ENCODE measurements at places on chromosomes 3 and 15.
A peak's percentile ranks its signal among the peaks of the same experiment; 100 is the strongest.

GRCh38 chr15:52480990-52481389 is 47.7 kb downstream of the MYO5A start:
- DNase-seq = no peak

- no peak for DNase-seq
Observed at GRCh38 chr3:180977498-180977897, 12.0 kb downstream of the DNAJC19 start.

DNA sequence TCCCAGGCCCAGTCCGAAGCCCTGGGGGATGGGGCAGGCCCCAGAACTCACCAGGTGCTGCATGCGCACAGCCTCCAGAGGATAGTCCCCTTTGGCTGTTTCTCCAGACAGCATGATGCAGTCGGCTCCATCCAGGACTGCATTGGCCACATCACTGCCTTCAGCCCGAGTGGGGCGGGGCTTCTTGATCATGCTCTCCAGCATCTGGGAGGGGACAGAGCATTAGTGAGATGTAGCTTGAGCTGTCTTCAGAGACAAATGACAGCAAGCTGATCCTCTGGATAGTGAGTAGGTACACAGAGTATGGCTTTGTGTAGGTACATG is 9.1 kb upstream of the GRAMD2A start:
- DNase-seq = no peak

GRCh38 chr15:95470529-95470928 is 860.0 kb upstream of the NR2F2 start:
- no peak for DNase-seq

DNA sequence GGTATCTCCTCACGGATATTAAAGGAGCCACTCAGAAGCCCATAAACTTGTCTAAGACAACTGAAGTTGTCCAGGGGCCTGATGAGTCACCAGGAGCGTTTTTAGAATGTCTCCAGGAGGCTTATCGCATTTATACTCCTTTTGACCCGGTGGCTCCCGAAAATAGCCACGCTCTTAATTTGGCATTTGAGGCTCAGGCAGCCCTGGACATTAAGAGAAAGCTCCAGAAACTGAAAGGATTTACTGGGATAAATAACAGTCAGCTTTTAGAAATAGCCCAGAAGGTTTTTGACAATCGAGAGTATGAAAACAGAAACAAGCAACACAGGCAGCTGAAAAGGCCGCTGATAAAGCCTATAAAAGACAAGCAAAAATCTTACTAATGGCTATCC is 4.1 kb downstream of the DET1 start:
- DNase-seq = no peak

GRCh38 chr3:127772827-127773751 is 49.2 kb downstream of the MGLL start:
- DNase-seq = no peak

- DNase-seq = no peak
Observed at GRCh38 chr3:126480206-126480605, 4.5 kb upstream of the ZXDC start.

- DNase-seq = no peak
Observed at GRCh38 chr3:37982331-37982730, 8.3 kb upstream of the VILL start.

DNA sequence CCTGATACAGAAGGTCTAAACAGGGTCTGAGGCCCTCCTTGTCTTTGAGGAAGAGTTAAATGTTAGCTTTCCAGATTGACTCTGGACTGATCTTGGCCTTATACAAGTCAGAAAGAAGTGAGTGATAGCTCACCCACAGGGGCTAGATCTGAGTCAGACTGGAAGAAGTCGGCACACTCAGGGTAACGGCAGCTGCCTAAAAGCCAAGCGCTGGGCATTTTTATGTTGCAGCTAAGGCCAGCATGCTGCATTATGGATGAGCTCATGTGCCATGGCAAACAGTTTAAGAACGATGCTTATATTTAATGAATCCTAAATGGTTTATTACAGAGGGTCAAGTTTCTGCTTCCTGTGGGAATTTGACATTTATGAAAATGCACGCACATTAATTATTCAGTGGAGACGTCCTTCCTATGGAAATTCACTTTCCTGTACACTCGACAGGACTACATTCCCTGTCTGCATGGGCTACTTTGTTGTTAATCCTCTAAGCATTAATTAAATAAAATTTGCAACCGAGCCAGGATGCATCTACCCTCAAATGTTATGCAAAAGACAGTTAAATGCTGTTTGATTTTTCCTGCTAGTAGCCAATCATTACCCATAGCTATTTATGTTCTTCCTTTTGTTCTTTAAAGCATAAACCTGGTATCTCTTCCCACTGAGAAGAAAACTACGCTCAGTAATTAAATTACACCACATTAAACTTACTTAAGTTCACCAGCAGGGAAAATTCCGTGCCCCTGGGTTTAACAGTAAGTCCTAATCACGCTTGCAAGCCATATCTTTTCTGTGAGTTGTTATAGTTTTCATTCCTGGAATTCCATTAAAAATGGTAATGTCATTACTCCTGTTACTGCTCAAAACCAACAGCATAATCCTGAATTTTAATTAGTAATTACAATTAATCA is 762.7 kb upstream of the CFAP20DC start:
- no peak for DNase-seq

DNA sequence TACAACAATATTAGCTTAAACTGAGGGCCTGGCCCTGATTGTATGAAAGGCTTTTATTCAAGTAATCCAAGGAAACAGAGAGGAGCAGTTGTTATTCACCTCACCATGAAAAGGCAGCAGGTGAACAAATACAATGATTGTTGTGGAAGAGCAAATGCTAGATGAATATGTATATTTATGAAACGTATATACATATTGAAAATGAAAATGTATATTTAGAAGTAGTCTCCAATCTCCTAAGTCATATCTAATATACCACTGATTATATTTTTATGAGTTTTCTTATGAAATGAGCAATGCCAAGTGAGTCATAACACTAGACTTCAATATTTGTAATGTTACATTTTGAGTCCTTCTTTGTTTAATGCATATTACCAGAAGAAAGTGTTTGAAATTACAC is 116.2 kb upstream of the KCNMB2 start:
- no peak for DNase-seq

GRCh38 chr15:75843678-75844581 is 683 bp downstream of the UBE2Q2 start:
- DNase-seq = peak; percentile 38

DNA sequence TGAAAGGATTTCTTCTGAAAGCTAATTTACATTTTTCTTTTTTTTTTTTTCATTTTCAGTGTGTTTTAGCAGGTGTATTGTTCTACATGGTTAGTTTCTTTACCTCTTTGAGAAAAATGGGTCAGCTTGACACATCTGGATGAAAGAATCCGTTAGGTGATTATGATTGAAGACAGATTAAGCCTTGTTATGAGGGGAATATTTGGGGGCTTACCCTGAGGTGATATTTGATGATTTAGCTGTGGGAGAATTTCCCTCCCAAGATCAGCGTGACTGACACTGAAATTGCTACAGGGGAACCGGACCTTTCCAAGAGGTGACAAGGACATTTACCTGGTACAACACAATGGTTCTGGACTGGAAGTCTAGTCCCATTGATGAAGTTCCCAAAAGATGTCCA is 147.5 kb downstream of the NFKBIZ start:
- no peak for DNase-seq

GRCh38 chr3:183555541-183556081 is at the start of gene KLHL6:
TSS of gene KLHL6 (minus strand) at chr3:183555706. CDS start at chr3:183555653, 53 bp downstream.
- peak; percentile 59 for DNase-seq

GRCh38 chr15:80645494-80646065 is 49.5 kb upstream of the ABHD17C start:
- no peak for DNase-seq

GRCh38 chr15:61080221-61081026 is 148.7 kb downstream of the RORA start:
- DNase-seq = no peak

DNA sequence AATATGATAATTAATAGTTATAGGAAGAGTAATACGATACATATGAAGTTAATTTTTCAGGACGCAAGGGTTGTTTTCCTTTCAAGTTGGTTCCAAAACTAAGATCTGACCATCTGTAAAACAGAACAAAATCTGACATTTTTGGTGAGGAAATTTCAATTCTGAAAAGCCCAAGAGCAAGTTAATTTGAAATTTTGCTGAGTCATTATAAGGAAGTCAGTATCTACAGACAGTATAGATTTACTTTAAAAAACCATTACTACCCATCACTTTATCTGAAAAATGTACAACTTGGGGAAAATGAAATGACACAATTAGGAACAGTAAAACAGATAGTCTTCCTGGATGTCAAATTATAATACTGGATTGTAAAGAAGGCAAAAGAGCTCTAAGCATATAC is 12.5 kb downstream of the INTS14 start:
- no peak for DNase-seq

DNA sequence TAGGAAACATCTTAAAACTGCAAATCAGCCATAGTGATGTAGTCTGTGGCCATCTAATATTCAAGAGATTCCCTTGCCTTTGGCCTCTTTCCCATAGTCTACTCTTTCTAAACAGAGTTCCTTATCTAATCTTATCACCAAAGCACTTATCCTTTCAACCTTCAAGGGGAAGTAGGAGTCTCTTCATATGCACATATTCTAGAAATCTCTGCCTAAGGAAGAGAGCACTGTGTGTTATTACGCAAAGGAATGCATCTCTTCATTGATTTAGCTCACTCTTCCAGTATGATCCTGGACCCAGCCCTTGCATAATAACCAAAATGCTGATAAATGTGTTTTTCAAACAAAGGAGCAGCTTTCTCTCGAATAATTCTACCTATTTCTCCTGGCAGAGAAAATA is 253.7 kb upstream of the TPRG1 start:
- no peak for DNase-seq

- no peak for DNase-seq
Observed at GRCh38 chr3:23275061-23275460, 71.9 kb downstream of the UBE2E2 start.

DNA sequence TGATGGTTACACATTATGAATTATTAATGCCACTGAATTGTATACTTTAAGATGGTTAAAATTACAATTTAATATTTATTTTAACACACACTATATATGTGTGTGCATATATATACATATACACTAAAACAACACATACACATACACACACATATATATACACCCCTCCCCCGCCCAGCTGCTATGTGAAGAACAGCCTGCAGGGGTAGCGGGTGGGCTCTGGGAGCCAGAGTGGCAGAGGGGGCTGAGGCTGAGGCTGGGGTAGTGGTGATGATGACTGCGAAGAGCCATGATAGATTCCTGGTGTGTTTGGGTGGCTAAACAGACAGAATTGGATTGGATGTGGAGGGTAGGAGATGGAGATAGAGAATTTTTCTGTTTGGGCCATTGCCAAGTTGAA is 39.4 kb upstream of the APEH start:
- DNase-seq = no peak

- no peak for DNase-seq
Observed at GRCh38 chr3:25558121-25558520, 106.6 kb downstream of the TOP2B start.

DNA sequence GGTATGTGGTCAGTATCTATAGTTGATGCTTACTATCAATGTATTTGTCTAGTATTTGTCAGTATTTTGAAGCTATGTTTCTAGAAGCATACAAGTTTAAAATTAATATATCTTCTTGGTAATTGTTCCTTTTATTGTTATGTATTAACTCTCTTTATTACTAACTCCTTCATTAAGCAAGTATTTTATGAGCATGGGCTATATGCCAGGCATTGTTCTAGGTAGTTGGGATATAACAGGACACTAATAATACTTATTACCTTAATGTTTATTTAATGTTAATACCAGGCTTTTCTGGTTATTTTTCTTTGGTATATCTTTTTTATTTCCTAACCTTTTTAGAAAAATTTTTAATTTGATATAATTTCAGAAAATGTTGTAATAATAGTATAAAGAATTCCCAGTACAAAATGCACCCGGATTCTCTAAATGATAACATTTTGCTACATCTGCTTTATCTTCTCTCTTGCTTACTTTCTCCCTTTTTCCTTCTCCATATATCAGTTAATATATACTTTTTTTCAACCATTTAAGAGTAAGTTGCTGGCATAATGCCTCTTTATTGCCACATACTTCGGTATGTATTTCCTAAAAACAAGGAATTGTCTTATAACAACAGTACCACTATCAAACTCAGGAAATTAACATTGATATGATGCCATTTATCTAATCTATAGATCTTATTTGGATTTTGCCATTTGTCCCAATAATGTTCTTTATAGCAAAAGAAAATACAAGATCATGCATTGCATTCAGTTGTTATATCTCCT is 30.9 kb downstream of the LRRC49 start:
- DNase-seq = no peak

DNA sequence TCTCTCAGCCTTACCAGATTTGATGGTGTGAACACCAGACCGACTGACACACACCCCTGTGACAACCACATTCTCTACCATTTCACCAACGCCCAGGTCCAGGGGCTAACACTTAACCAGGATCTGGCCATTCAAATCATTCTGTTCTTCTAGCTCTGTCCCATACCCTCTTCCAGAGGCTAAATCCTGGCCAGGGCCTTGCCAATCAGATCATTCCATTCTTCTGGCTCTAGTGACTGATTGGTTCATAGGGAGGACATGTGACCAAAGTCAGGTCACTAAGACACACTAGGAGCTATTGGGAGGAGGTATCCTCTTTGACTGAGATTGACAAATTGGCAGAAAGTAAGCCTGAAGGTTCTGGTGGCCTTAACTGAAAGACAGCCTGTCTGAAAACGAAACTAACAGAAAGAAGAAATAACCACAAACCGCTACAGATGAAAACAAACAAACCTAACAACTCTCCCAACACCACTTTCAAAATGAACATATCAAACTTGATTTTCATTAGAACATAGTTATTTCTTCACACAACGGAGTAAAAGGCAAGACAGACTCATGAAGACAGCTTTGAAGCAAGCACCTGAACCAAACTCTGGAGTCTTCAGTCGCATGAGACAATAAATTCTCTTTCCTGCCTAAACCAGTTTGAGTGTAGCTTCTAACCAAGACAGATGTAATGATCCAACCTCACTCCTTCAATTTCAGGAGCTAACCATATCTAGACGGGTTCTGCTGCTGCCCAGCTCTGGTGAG is 68.5 kb downstream of the TRANK1 start:
- no peak for DNase-seq

GRCh38 chr3:31713816-31714215 is 181.1 kb downstream of the STT3B start:
- no peak for DNase-seq

GRCh38 chr3:61186030-61186429 is 65.2 kb downstream of the FHIT start:
- no peak for DNase-seq

GRCh38 chr3:18758047-18758704 is 333.0 kb upstream of the SATB1 start:
- no peak for DNase-seq

GRCh38 chr3:45644791-45645201 is 44.4 kb upstream of the SACM1L start:
- DNase-seq = no peak

Measured in stimulated activated CD4-positive, alpha-beta T cell treated with anti-CD3 and anti-CD28 coated beads, Interleukin-4, amount 100 ng/mL, for 48 hours (primary cell).